ENCODE measurements at places on chromosomes 5 and 9.

- no peak for DNase-seq
Observed at GRCh38 chr9:105248691-105249090, 4.2 kb downstream of the SLC44A1 start.

DNA sequence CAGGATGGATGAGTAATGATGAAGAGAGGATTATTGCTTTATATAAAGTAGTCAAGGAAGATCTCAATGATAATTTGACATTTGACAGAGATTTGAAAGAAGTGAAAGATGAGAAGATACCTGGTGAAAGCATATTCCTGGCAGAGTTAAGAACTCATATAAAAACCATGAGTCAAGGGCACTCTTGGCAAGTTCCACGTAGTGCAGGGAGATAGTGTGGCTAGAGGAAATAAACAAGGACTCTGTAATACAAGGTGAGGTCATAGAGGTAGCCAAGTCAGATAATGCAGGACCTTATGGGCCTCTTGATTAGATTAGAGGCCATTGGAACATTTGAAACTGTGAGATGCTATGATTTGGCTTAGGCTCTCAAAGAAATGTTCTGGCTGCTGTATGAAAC is 72.3 kb downstream of the HCN1 start:
- DNase-seq = no peak

DNA sequence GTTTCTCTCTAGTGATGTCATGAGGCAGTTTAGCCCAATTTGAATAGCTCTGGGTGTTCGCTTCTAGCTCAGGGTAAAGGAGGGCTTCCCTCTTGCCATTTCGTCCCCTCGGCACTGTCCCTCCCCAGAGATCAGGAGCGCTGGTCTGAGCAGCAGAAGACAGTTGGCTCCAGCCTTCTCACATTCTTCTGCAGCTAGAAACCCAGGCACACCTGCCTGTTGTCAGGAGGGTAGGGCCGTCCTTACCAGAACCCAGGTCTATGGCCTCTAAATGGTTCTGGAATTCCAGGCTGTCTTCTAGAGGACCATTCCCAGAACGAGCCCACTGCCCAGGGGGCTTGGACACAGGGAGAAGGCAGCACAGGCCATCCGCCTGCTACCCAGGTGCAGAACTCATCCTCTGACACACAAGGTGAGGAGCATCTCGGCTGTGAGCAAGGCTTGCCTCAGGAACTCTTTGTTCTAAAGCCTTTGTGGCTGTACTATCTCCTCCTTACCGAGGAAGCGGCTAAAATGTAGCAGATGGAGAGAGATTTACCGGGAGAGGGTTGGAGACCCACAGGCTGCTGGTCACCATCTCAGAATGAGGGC is 255.6 kb upstream of the IRX2 start:
- no peak for DNase-seq

DNA sequence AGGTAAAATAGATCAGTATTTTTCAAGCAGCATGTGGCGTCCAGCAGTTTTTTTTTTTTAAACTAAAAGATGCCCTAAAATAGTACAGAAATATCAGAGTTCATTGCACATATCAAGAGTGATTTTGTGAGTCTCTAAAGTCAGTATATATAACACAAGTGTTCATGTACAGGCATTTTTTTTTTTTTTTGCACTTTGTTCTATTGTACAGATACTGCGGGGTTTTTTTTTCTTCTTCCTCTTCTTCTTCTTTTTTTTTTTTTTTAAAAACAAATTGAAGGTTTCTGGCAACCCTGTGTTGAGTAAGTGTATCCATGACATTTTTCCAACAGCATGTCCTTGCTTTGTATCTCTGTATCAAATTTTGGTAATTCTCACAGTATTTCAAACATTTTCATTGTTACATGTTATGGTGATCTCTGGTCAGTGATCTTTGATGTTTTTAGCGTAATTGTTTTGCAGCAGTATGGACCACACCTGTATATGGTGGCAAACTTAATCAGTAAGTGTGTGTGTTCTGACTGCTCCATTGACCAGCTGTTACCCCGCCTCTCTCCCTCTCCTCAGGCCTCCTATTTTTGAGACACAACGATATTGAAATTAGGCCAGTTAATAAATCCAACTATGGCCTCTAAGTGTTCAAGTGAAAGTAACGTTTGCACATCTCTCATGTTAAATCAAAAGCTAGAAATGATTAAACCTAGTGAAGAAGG is 76.8 kb downstream of the TRIO start:
- DNase-seq = no peak

GRCh38 chr9:113948891-113949570 is 72.9 kb downstream of the ZNF618 start:
- no peak for DNase-seq

DNA sequence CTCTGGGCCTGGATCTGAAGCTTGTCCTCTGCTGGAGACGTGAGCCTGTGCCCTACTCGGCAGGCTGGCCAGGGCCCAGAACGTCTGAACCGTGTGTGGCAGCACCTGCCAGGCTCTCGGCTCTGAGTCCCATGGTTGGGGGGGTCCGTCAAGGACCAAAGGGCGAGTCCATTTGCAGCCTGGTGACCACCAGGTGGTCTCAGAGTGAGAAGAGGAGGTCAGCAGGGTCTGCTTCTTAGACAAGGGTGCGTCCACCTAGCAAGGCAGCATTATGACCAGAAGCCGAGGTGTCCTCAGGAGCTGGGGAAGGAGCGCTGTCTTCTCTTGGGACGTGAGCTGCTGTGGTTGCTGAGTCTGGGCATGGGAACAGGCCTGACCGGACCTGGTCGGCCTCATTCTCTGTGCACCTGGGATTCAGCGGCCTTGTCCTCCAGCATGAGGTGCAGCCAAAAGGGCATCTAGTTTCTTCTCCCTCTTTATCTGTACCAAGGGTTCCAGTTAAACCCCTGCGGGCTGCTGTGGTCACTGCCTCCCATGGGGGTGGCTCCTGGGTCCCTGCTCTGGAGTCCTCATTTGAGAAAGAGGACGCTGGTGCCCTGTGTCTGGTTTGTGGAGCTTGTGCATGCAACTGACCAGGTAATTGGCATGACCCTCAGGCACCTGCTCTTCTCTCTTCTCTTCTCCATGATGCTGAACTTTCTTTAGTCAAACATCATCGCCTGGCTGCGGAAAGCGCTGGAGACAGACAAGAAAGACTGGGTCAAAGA is 14.4 kb downstream of the EXOC3 start:
- no peak for DNase-seq

DNA sequence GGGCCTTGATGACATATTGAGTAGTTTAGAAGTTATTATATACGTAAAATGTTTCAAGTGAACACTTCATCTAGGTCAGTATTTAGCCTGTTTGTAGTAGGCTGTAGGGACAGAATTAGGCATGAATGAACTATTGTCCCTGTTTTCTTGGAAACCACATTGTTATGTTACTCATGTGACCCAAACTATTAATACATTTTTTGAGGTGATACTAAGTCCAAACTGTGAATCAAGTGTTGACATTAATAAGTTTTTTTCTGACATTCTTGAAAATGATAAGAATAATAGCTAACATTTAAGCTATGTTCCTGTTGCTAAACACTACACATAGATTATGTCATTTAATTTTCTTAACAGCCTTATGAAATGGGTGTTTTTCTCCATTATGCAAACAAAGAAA is 1642.7 kb upstream of the WWC1 start:
- no peak for DNase-seq

DNA sequence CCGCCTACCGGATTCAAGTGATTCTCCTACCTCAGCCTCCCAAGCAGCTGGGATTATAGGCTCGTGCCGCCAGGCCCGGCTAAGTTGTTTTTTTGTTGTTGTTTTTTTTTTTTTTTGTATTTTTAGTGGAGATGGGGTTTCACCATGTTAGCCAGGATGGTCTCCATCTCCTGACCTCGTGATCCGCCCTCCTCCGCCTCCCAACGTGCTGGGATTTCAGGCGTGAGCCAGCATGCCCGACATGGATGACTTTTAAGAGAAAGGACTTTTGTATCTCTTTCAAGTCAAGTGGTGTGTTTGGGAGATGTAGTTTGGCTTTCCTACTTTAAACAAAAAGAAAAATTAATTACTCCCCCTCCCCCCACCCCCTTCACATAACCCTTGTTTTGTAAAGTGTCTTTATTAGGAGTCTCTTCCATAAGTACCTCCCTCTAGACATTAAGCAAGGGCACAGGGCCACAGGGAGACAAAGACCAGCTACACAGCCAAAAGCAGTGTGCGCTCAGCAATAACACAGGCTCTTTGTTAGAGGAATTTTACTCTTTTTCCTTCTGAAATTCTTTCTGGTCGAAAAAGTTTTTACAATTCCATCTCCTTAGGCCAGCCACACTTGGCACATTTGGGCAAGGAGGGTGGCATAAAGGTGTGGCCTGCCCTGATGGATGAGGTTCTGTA is 31.2 kb downstream of the JAKMIP2 start:
- DNase-seq = no peak

- DNase-seq = no peak
Observed at GRCh38 chr5:16568875-16569580, 47.8 kb downstream of the RETREG1 start.

DNA sequence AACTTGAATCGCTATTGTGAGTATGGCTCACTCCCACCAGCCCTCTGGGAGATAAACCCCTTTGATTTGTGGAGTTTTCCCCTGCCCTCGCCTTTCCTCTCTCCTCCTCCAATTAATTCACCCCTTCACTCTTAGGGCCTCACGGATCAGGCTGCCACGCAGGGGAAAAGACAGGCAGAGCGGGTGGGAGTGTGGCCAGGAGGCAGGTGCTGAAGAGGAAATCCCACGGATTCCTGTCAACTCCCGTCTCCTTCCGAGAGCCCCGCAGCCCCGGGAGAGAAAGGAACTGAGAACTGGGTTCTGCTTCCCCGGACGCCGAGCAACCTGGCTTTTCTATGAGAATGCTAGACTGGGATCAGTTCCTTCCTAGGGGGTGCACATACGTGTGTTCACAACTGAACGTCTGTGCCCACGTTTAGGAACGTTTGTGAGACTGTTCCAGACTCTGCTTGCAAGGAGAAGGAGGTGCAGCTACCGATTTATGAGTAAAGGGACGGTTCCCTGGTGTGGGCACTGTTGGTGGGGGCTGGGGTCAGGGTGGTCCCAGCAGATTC is 314.5 kb upstream of the TLE4 start:
- DNase-seq = no peak

GRCh38 chr9:99020786-99021436 is 77.2 kb downstream of the COL15A1 start:
- DNase-seq = no peak

DNA sequence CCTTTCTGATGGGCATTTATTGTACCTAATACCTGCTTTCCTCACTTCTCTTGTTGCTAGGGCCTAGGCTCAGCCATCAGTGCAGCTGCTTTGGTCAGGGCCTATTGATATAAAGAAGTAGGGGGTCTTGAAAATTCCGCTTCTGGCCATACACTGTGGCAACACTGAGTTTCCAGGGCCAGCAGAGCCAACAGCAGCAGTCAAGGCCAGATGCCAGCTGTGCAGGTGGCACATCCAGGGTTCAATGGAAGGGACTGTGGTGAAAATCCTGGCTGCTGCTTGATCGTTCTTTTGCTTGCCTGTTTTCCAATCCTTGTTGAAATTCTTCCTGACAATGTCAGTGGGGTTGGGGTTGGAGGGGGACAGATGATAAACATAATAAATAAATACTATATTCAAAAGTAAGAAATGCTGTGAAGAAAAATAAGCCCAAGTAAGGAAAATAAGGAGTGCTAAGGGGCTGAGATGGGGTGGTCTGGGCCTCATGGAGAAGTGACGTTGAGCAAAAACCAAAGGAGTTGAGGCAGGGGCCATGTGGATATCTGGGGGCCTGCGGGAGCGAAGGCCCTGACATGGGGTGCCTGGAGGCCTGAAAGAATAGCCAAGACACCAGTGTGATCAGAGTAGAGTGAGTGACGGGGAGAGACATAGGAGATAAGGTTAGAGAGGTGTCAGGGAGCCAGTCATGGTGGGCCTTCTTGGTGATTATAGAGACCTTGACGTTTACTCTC is 91.0 kb upstream of the ALDH1B1 start:
- no peak for DNase-seq

GRCh38 chr5:79612667-79613198 is 492 bp downstream of the TENT2 start:
- DNase-seq = no peak

DNA sequence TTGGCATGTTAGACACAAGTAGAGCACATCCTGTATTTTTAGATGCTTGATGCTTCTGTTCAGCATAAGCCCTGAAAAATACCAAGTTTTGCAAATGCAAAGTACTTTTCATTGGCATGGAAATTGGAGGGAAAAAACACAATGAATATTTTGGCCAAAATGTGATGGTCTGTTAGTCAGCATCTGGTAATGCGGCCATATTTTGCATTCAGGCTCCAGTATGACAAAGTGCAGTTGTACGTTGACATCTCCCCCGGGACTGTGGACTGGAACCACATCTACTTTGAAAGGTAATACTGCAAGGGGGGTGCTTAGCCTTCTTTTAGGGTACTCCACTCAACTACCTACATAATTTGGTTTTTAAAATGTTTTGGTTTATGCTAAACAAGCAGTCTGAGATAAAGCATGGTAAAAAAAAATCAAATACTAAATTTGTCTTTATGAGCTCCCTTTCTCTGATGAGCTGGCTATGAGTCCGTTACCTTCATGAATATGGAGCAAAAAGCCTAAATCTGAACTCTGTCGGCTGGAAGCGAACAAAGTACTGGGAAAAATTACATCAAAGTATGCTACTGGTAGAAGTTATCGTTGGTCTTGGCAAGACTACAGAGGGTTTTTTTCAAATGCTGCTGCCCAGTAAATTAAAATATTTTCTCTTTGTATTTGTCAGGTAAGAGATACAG is 297.0 kb downstream of the ARHGEF28 start:
- DNase-seq = no peak

DNA sequence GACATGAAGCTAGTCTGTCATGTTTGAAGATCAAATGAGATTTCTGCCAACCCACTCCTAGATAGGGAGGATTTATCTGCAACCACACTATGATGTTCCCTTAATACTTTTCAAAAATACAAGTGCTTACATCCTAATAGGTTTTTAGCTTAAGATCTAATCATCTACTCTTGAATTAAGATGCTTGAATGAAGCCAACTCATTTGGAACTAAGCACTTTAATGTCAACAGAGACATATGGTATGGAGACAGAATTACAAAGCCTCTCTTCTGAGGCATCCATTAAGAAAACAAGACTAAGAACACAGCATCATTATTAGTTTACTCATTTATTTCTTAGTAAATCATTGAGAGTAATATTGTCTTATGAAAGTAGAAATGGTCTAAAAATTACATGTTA is 139.3 kb upstream of the NFIB start:
- no peak for DNase-seq

GRCh38 chr9:113886933-113887332 is 10.8 kb downstream of the ZNF618 start:
- DNase-seq = peak; percentile 22

- no peak for DNase-seq
Observed at GRCh38 chr5:113218200-113218599, 216.6 kb downstream of the TSSK1B start.

GRCh38 chr5:98604721-98605425 is 168.6 kb upstream of the RGMB start:
- no peak for DNase-seq

DNA sequence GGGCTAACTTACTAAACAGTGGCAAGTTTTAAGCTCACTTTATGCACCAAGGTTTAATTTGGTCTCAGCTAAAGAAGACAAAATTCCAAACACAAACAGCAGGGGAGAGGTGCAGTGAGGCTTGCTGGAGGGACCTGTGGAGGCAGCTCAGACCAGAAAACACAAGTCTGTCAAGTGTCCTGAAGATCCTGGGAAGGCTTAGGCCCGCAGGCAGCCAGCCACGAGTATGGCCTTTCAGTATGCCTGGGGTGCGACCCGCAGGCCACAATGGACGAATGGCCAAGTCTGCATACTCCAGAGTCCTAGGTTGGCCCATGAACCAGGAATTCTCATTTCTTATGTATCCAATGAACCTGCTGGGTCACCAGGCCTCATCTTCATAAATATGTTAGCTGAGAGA is 9.3 kb downstream of the CCNI2 start:
- no peak for DNase-seq
